ENCODE measurements at places on chromosomes 11 and 22.

GRCh38 chr11:35938231-35938630, 5.6 kb upstream of the LDLRAD3 start:
- no peak for DNase-seq

DNA sequence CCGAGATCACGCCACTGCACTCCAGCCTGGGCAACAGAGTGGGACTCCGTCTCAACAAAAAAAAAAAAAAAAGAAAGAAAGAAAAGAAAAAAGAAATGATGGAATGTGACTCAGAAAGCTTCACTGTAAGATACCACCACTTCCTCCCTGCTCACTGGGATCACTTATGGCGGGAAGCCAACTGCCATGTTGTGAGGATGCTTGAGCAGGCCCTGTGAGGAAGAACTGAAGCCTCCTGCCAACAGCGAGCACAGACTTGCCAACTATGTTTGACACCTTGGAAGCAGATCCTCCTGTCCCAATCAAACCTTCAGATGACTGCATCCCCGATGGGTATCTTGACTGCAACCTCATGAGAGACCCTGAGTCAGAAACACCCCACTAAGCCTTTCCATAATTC, 8.3 kb downstream of the SEC14L6 start:
- no peak for DNase-seq

DNA sequence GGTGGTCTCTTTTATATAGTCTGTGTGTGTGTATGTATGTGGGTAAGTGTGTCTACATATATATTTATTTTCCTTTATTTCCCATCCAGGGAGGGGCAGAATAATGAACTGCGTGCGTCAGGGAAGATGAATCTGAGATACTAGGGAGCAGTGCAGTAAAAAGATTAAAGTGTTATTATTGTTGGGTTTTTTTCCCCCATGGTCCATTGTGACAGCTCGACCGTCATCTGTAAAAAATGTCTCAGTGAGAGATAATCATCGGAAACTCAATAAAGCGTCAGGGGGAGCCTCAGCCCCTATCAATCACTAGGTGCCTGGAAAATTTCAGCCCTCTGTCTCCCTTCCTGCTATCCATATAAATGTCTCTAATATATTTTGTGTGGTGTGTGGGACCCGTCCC, 64.6 kb downstream of the CLPB start:
- no peak for DNase-seq

DNA sequence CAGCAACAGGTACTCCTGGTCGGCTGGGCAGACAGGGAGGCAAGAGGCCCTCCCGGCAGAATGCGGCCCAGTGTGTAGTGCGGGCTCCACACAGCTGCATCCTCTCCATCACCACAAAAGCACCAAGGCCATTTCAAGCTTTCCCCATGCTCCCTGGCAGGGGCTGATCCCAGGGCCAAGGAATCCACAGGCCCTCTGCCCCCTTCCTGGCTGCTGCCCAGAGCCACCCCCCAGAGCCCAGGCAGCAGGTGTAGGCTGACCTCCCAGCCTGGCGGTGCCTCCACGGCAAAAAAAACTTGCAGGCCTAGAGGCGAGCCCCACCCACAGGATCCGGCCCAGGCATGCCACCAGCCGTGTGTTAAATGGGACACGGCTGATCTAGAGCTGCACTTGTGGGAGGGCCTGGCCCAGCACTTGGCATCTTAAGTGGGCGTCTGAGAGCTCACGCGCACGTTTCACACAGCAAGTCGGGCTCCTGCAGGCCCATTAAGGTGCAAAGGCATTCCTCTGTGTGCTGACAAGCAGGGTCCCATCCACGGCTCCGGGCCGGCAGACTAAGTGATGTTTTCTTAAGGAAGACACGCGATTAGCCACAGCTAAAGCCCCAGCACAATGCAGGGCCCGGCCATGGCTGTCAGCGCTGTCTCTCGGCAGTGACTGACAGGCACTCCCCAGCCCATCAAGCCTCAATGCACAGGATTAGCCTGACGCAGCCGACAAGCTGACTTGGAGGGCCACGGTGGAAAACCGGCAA, 19.8 kb upstream of the GNB1L start:
- DNase-seq, result no peak

DNA sequence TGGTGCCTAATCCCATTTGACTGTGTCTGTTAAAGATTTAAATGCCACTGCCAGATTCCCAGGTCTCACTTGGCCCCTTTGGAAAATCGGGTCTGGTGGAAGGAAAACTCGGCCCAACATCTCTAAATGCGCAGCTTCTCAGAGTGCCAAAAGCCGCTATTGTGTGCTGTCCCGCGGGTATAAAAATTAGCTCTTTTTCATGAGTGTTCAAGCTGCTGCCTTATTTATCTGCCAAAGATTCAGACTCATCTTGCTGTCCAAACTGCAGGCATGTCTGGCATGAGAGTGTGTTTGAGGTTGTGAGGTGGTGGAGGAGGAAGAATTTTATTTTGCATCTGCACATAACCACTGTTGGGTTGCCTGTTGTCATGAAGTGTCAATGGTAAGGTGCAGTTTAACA, 91.4 kb downstream of the NELL1 start:
- no peak for DNase-seq

GRCh38 chr11:19853016-19853415, 140.4 kb downstream of the NAV2 start:
- DNase-seq, result no peak
